ENCODE measurements at places on chromosomes 16 and 17. TPM values are rescaled to one million over a fixed set of nuclear protein-coding genes. Genes with fewer than 3 reads are reported as not detected.

Gene ABCA3
- total RNA-seq = 36.3 TPM

Gene TRAF4
- 60.3 TPM for total RNA-seq

Gene SLC35B1
- total RNA-seq = 56.7 TPM

Gene IL17C
- total RNA-seq = not detected

Gene TPSG1
- not detected for total RNA-seq

Gene HID1
- 17.1 TPM for total RNA-seq

Gene CDRT15
- not detected for total RNA-seq

Gene CCL1
- total RNA-seq = not detected

Gene EIF4A3
- total RNA-seq = 79.9 TPM

Measured in frontal cortex (tissue), 4 donors.